ENCODE measurements at places on chromosomes 7 and 10. TPM values are rescaled to one million over a fixed set of nuclear protein-coding genes. Genes with fewer than 3 reads are reported as not detected.

PDE1C gene
- total RNA-seq: not detected

NUTM2E gene
- total RNA-seq: not detected

NPSR1 gene
- total RNA-seq: not detected

TAS2R5 gene
- 0.79 TPM for total RNA-seq

ZNF727 gene
- not detected for total RNA-seq

FKBP6 gene
- not detected for total RNA-seq

CLCN1 gene
- total RNA-seq: 0.21 TPM

TMEM184A gene
- total RNA-seq: 23.9 TPM

EFCAB10 gene
- total RNA-seq: 0.35 TPM

PON1 gene
- total RNA-seq: not detected

TMEM176A gene
- not detected for total RNA-seq

NPY gene
- not detected for total RNA-seq

TFR2 gene
- total RNA-seq: 0.71 TPM

TRDMT1 gene
- total RNA-seq: 2.4 TPM

CRPPA gene
- 0.85 TPM for total RNA-seq

PLXNA4 gene
- total RNA-seq: not detected

NYAP1 gene
- 0.65 TPM for total RNA-seq

NPVF gene
- total RNA-seq: not detected

RET gene
- 0.37 TPM for total RNA-seq

HELLS gene
- total RNA-seq: 44.2 TPM

ADIRF gene
- 47.0 TPM for total RNA-seq

SPDYE8 gene
- total RNA-seq: not detected

GCK gene
- total RNA-seq: not detected

APBB1IP gene
- not detected for total RNA-seq

HOXA9 gene
- not detected for total RNA-seq

HOXA7 gene
- not detected for total RNA-seq

ERCC6 gene
- total RNA-seq: 14.8 TPM

AKR1C4 gene
- total RNA-seq: not detected

PDCD11 gene
- total RNA-seq: 39.4 TPM

WDFY4 gene
- total RNA-seq: not detected

TMEM236 gene
- total RNA-seq: 0.07 TPM

SPDYE6 gene
- not detected for total RNA-seq

STEAP1B gene
- total RNA-seq: 0.63 TPM

EBLN1 gene
- not detected for total RNA-seq

GSTO2 gene
- 37.8 TPM for total RNA-seq

FAM131B gene
- total RNA-seq: 0.56 TPM

ZNF488 gene
- 2.3 TPM for total RNA-seq

ASIC3 gene
- total RNA-seq: 0.14 TPM

PDE6C gene
- total RNA-seq: not detected

SH2D4B gene
- not detected for total RNA-seq

SPAM1 gene
- total RNA-seq: not detected

FOXK1 gene
- total RNA-seq: 34.5 TPM
